ENCODE measurements at places on chromosomes 16 and 17.

GRCh38 chr16:68128577-68129305 is 43.6 kb downstream of the NFATC3 start:
- DNase-seq: no peak

- DNase-seq: no peak
These were observed 18.4 kb downstream of the NPIPA1 start for GRCh38 chr16:14955546-14956231.

- DNase-seq: no peak
These were observed 349.4 kb downstream of the SOX9 start for GRCh38 chr17:72470121-72470705.

DNA sequence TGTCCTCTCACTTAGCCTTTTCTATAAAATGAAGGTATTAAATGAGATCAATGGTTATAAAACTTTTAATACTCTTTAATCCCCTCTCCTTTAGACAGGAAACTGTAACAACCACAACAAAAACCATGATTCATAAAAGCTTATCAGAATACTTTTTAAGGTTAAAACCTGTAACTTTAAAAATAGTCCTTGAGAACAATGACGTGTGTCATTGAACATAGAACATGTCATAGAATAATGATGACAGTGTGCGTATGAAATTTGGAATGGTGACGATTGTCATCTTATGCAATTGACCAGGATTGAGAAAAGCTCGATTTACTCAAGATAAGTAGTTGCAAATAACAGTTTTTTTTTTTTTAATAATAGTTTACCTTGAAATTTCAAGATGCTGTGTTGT is 94.1 kb downstream of the PLCG2 start:
- no peak for DNase-seq

DNA sequence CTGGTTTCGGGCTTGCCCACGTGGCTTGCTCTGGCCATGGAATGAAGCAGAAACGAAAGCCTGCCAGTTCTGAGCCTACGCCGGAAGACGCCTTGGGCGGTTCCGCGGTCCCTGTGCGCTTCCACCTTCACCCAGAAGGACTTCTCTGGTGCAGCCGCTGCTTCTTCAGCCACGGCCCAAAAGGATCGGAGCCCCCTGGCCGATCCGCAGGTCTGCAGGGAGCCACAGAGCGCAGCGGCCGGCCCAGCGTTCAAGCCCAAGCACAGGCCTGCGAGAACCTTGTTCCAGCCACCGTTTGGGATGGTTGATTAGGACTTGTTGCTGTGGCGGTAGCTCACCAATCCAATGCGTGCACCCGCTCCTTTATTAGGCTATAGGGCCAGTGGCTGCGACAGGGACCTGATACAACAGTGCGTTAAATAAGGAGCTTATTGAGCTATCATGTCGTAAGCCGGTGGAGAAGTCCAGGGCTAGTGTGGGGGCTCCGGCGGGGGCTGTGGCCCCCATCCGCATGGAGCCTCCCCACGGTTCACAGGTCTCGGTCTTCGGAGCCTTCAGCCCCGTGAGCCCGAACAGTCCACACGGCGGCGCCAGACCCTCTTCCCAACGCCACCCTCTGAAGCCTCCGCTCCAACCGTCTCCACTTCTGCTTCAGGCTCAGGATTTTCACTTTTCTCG is 10.2 kb upstream of the MPP2 start:
- peak; percentile 61 for DNase-seq

DNA sequence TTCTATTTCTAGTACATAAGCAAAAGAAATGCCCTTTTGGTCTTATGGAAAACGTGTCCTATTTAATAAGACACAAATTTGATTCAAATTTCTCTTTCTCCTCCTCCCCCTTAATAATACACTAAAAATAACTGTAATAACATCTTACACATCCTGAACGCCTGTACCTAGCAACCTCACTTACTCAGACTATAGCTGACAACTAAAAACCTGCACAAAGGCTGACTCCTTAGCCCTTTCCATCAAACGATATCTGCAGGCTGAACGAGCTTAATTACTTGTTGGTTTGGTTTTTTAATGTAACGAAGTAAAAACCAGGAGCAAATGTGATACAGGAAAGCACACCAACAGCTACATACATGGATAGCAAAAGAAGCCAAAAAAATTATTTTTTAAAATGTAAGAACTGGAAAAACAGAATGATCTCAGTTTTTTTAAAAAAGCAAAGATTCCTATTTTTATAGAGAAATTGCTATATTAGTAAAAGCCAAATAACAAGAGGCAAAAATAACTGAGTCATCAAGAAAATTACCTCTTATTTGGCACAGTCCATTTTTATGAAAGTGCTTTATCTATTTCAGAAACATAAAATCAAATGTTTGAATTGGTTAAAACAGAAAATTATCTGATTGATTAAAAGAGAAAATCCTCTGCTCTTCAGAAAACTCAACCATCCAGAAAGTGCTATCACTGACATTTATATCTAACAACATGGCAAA is 23.5 kb downstream of the ADCY9 start:
- no peak for DNase-seq

DNA sequence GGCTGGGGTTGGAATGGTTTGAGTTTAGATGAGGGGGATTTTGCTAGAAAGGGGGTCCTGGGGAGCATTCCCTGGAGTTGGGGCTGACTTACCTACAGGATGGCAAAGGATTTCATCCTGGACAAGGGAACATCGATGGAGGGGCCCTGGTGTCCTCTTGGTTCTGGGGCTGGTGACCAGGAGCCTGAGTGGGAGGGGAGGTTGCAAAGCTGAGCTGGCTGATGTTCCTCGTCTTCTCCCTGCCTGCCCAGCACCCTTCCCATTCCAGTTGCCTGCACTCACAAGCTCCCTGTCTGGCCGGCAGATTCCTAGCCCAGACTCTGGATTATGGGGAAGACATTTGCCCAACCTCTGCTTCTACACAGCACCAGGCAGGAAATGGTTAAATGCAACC is 37.2 kb downstream of the ITGAE start:
- DNase-seq: no peak

DNA sequence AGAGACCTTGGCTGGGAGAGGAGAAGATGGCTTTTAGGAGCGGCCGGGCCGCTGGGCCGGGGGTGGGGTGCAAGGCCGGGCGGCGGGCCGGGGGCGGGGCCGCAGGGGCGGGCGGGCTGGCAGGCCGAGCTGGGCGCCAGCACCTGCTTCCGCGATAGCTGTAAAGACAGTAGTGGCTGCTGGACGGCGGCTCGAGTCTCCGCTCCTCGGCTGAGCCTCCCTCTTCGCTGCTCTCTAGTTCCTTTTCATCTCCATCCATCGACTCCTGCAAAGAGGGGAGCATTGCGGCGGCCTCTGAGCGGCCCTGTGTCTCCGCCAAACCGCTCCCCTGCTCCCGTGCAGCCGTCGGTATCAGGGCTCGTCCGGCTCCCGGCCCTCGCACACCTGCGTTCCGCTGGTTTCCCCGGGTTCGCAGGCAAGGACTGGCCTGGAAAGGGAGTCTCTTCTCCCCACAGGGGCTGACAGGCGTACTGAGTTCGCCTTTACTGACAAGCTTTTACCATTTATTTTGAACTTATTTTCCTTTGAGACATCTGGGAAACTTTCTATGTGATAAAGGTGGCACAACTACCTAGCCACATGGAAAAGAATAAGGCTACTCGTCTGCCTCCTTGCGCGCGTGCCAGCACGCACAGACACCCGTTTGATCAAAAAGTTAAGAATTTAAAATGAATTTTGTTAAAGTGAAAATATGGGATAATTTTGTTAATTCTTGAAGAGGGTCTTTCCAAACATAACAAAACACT is at the start of gene C17orf75:
Gene C17orf75 (minus strand): TSS at position 317 of the 746 bp plus-strand sequence. CDS start 34 bp downstream, at position 283.
- peak; percentile 87 for DNase-seq

- no peak for DNase-seq
These were observed 43.0 kb upstream of the ZNF750 start for GRCh38 chr17:82882715-82883418.

GRCh38 chr17:41140360-41141131 is at the start of gene KRTAP4-6:
KRTAP4-6 (minus strand) TSS chr17:41140544; CDS start chr17:41140487, 57 bp downstream.
- DNase-seq: peak; percentile 66

- no peak for DNase-seq
These were observed 34.1 kb downstream of the CBFB start for GRCh38 chr16:67063008-67063407.

DNA sequence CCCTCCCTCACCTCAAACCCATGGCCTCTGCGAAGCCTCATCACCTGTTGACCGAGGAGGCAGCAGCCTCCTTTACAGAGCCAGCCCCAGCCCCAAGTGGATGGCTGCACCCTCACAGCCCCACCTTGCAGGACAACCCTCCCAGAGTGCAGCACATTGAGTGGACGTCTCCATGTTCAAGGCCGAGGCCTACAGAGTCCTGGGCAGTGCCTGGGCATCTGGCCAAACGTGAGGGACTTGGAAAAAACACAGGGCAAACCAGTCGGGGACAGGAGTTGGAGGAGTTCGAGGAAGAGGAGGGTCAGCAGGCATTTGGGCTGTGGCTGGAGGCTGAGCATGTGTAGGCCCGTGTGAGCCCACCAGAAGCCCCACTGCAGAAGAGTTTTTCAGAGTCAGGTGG is 39.6 kb downstream of the ACTG1 start:
- DNase-seq: no peak

DNA sequence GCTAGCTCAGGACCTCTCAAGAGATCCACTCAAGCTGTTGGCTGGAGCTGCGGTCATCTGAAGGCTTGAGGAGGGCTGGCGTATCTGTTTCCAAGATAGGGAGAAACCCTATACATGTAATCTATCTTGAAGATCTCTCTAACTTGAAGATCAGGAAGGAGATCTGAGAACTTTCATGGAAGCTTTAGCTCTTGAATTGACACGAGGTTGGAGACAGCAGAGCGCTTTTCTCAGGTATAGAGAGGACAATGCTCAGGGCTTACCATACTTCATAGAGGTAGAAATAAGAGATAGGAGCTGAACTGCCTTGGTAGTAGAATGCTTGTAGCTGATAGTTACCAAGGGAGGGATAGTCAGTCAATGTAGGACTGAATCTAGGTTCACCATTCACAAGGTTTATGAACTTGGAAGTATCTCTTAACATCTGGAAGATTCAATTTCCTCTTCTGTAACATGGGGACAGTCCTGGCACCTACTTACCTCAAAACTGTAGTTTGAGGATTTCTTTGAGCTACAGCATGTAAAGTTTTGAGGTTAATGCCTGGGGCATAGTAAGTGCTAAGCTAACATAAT is 267.0 kb upstream of the MAF start:
- DNase-seq: no peak

GRCh38 chr16:81630635-81631031 is 148.5 kb upstream of the PLCG2 start:
- DNase-seq: no peak

DNA sequence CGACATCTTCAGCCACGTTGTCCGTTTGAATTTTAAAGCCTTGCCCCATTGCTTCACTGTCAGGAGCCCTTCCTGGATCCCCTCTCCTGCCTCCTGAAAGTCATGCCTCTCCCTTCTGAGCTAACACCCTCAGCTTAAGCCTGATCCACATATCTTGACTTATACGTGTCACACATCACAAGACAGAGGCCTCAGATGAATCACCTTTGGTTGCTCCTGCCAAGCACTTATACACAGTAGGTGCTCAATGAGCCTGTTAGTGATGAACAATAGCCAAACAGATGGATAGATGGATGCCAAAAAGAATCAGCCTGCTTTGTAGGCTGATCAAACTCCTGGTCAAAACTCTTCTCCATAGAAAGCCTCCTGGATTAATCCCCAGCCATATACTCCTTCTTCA is 31.8 kb downstream of the PITPNM3 start:
- DNase-seq: no peak

DNA sequence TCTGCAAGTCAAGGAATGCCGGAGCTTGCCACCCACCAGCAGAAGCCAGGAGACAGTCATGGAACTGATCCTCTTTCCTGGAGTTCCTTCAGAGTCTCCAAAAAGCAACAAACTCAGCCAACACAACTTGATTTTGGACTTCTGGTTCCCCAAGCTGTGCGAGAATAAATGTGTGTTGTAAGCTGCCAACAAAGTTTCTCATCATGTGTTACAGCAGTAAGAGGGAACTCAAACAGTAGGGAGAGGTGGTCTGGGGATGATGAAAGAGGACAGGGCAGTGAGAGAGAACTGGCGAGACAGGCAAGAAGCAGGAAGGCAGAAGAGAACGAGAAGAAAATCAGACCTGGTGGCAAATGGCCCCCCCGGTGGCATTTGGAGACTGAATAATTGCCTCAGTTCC is 204.9 kb downstream of the MAF start:
- no peak for DNase-seq

- DNase-seq: no peak
These were observed 59.0 kb downstream of the SPACA3 start for GRCh38 chr17:33050611-33051140.

DNA sequence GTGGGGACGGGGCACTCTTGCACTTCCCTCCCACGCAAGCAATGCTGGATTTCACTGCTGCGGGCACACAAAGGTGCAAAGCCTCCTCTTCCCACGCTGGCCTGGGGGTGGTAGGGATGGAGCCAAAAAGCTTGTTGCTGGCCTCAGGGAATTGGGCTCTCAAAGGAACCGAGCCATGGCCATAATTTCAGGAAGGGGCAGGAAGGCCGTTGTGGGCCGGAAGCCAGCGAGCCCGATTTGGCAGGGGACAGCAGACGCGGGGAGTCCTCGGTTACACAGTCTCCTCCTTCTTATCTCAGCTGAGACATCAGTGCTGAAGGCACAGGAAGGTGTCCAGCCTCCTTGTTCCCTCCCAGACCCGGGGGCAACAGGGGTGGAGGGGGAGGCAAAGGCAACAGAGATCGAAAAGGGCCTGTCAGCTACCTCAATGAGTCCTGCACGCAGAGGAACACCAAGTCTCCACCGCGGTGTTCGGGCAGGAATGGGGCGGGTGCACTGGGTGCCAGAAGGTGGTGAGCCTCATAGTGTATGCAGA is 59.5 kb downstream of the SLFN11 start:
- peak; percentile 9 for DNase-seq

- no peak for DNase-seq
These were observed 312.0 kb downstream of the CBLN1 start for GRCh38 chr16:48969611-48970010.

GRCh38 chr16:50999181-50999580 is 151.9 kb downstream of the SALL1 start:
- no peak for DNase-seq

GRCh38 chr16:69055008-69055407 is 50.4 kb upstream of the HAS3 start:
- no peak for DNase-seq

GRCh38 chr16:31085873-31086628 is 2.7 kb downstream of the PRSS53 start:
- DNase-seq: no peak

- peak; percentile 3 for DNase-seq
These were observed 71.1 kb upstream of the TMEM97 start for GRCh38 chr17:28247671-28248555.
